ENCODE measurements at places on chromosomes 7 and 10. TPM values are rescaled to one million over a fixed set of nuclear protein-coding genes. Genes with fewer than 3 reads are reported as not detected.

The ACTR1A gene
- 129 TPM for total RNA-seq

The PON1 gene
- not detected for total RNA-seq

The FMC1 gene
- 6.0 TPM for total RNA-seq

The ADIRF gene
- total RNA-seq, result 0.72 TPM

The UTF1 gene
- not detected for total RNA-seq

The GPR141 gene
- not detected for total RNA-seq

The SUN3 gene
- not detected for total RNA-seq

The DNMBP gene
- 17.2 TPM for total RNA-seq

The RBP3 gene
- total RNA-seq, result not detected

The KIAA1549 gene
- total RNA-seq, result 1.8 TPM

The SLC13A4 gene
- not detected for total RNA-seq

The TUBAL3 gene
- not detected for total RNA-seq

The SLC29A3 gene
- total RNA-seq, result 0.58 TPM

The DMBT1 gene
- not detected for total RNA-seq

The FRMPD2 gene
- 0.22 TPM for total RNA-seq

The NPY gene
- 0.43 TPM for total RNA-seq

The DLG5 gene
- total RNA-seq, result 23.4 TPM

The WNT2 gene
- total RNA-seq, result not detected

The NFE2L3 gene
- total RNA-seq, result 75.6 TPM

The MRPL32 gene
- 97.2 TPM for total RNA-seq

The UPK3BL1 gene
- 12.1 TPM for total RNA-seq

The ACTR3C gene
- total RNA-seq, result 22.1 TPM

The VGF gene
- total RNA-seq, result 20.9 TPM

The PARD3 gene
- total RNA-seq, result 70.5 TPM

The TEX47 gene
- total RNA-seq, result not detected

The AKR1C8 gene
- total RNA-seq, result not detected

The BEND7 gene
- 25.9 TPM for total RNA-seq

The ATG9B gene
- total RNA-seq, result 0.07 TPM

The SP8 gene
- total RNA-seq, result not detected

The PDE1C gene
- total RNA-seq, result 5.9 TPM

The COPS6 gene
- total RNA-seq, result 39.9 TPM

The SLC26A3 gene
- total RNA-seq, result not detected

The HHEX gene
- total RNA-seq, result 4.5 TPM

The GRM8 gene
- total RNA-seq, result not detected

The AGK gene
- total RNA-seq, result 28.4 TPM

The AMPH gene
- 0.07 TPM for total RNA-seq

The ZP3 gene
- 4.7 TPM for total RNA-seq

The GPR158 gene
- not detected for total RNA-seq

The FZD8 gene
- total RNA-seq, result 13.4 TPM

The GTF2IRD2 gene
- total RNA-seq, result 2.8 TPM

The JAKMIP3 gene
- total RNA-seq, result under 0.01 TPM
